ENCODE measurements at places on chromosomes 12 and 14.

DNA sequence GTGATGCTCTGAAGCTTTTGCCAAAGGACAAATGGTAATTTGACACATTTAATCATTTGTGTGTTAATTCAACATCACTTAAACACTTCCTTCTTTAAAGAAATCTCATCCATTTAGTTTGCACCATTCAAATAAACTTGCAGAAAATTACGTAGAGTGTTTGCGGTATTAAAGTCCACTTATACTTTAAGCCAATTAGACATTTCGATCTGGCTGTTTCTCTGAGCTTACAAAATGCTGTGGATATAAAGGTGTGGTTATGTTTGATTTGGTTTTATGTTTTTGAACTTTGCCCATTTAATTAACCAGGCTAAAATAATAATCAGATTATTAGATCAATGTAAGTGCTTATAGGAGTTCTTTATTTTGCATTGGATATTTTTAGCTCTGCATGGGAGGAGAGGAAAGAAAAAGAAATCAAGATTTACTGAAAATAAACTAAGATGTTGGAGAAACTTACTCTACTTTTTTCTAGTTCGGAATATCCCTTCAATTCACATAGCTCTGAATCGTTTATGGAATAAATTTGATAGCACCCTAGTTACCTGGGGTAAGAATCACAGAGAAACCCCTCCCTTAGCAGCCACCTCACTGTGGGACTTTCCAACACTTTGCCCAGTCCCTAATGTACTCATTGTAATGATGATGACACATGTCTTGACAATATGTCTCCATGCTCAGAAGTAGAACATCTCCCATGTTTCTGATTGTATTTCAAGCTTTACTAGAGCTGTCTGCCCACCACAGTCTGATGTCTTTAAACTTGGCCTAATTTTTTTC is 268.0 kb downstream of the BTG1 start:
- DNase-seq, result no peak

- DNase-seq, result no peak
These were observed 181.7 kb downstream of the PLCZ1 start for GRCh38 chr12:18556161-18556560.

- no peak for DNase-seq
These were observed 57.6 kb downstream of the NCOR2 start for GRCh38 chr12:124509676-124510300.

- no peak for DNase-seq
These were observed 58.1 kb downstream of the NCOR2 start for GRCh38 chr12:124509300-124509675.

DNA sequence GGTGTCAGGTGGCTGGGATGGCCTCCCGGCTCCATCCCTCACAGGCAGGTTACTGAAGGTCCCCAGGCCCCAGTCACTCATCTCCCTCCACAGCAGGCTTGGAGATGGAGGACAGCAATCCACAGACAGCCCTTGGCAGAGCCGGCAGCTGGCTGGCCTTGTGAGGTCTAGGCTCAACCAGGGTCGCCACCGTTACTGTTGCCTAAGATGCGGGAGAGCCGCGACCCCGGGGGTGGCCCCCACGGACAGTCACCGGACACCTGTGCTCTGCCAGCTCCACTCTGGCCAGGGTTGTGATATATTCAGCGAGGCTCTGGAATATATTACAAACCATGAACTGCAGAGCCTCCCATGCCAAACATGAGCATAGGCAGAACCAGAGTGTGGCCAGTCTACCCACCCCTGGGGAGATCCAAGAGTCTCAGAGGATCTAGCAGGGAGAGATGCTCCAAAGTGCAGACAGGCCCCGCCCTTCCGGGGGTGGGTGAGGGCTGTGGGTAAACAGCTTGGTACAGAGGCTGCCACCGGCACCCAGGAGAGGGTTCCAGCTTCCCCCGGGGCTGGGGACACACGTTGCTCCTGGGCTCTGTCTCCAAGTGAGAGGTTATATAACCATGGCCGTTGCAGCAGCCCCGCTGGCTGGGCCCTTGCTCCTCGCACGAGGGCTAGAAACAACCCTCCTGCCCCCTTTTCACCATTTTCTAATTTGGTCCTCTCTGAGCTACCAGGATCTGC is 55.9 kb upstream of the DIO3 start:
- DNase-seq, result no peak

GRCh38 chr12:116934908-116935705 is 24.4 kb downstream of the FBXW8 start:
- no peak for DNase-seq

- no peak for DNase-seq
These were observed 24.8 kb downstream of the GPR68 start for GRCh38 chr14:91219517-91220389.

DNA sequence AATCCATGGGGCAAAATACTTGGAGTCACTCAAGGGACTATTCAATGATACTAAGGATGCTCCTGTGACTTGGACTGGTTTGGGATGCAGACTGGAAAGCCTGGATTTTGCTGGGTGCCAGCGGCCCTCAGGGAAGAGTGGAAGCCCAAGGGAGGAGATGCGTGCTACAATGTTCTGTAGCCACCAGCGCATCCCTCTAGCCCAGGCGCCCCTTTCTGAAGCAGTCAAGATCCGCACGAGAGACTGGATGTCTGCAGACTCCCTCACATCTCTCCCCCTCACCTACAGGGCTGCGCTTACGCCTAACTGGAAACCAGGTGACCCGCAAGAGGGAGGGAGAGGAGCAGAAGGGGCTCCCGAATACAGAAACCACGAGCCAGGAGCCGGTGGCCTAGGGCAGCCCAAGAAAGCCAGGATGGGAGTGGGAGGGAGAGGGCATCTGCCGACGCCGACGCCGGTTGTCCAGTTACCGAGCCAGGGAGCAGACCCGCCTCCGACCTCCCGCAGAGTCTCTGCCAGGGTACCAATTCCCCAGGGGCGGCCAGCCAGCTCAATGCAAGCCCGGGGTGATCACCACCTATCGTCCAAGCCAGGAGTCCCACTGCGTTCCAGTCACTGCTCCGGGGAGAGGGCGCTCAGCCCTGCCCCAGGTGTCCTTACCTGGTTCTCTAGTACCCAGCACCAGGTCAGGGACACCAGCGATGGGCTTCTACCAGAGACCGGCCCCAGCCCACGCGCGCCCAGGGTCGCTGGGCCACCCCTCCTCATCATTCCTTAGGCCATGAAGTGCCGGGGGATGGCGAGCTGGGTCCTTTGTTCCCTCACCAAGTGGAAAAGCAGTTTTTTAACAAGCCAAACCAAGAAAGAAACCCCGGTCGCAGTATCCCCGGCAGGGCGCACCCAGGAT is 1.2 kb downstream of the NTN4 start:
- no peak for DNase-seq

DNA sequence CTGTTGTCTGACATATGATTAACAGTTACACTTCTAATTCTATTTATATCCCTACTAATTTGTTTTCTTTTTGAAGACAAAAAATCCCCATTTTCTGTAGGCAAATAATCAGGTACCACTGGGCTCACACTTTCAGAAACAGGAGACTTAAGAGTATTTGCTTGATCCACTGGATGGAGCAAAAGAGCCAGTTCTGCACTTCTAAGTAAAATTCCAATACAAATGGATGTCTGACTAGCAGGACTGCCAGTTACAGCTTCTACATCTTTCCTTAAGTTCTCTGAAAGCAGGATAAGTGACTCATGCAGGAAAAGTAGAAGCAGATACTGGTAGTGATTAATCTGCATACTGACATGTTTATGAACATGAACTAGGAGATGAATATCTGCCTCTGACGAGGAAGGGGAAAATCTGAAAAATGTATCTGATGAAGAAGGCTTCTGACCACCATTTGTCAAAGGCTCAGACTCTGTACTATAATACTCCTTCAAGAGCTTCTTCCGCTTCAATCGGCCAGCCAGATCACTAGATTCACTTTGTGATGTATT is 73.8 kb upstream of the ANKS1B start:
- DNase-seq, result no peak

DNA sequence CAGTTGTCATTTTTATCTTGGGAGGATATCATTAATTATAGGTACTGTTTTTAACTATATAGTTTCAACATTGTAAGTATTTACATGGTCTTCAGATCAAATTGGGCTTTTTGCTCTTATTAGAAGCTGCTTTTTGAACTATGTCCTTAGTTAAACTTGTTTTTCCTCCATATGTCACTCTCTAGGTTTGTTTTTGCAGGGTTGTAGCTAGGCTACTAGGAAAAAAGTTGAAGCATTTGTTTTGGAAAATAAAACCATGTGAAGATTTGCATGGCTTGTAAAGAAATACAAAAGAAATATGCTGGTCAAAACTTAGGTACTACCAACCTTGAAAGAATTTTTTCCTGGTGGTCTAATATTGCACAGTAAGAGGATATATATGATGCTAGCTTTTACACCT is 3.4 kb downstream of the ARID2 start:
- DNase-seq, result no peak

Data from stimulated activated CD8-positive, alpha-beta memory T cell treated with anti-CD3 and anti-CD28 coated beads, Interleukin-7, amount 100 ng/mL, for 24 hours (primary cell).